ENCODE measurements at places on chromosomes 12 and 14.
A peak's percentile ranks its signal among the peaks of the same experiment; 100 is the strongest.

DNA sequence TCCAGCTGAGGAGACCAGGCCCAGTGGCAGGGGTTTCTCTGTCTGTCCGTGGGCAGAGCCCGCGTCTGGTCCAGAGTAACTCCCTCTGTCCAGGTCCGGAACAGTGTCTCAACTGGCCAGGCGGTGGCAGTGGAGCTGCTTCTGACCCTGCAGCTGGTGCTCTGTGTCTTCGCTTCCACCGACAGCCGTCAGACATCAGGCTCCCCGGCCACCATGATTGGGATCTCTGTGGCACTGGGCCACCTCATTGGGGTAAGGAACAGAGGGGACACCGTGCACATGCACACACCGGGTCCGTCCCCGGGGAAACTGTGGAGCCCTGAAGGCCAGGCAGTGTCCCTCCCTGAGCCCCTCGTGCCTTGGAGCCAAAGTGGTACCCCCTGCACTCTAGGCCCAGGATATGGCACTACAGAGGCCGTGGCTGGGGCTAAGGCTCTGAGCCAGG lies 1.5 kb downstream of the AQP6 start:
- H3K4me3 ChIP-seq = no peak overlapping the region
- DNase-seq = peak; percentile 64
- peaks cover 33% of the 10 kb centered on the region for H3K27me3 ChIP-seq
- H3K36me3 ChIP-seq = no peaks in the 10 kb centered on the region
- H3K4me1 ChIP-seq = no peaks in the 10 kb centered on the region

DNA sequence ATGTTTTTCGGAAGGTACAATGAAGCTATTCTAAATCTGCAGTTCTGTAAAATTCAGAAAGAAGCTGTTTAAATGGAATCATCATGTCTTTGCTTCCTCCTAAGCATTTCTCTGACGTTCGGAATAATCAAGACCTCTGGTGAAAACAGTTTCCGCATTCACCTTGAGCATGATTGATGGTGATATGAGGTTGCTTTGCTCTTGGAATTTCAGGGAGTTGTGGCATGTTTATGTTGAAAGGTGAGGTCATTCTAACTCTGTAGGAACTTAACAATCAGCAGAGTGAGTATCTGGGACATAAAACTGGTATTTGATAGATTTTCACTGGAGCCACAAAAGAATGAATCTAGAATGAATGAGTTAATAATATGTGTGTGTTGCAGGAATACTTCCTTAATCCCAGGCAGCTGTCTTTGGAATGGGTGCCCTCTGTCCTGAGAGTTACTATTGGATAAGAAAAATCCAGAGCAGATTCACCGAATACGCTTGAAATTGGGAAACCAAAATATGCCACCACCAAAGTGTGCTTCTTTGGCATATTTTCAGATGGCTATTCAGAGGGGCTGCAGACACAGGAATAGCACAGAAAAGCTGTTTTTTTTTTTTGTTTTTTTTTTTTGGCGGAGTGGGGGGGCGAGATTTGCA lies 599.1 kb downstream of the CCER1 start:
- H3K4me1 ChIP-seq = no peaks in the 10 kb centered on the region
- no peaks in the 10 kb centered on the region for H3K27me3 ChIP-seq
- no peaks in the 10 kb centered on the region for H3K36me3 ChIP-seq

DNA sequence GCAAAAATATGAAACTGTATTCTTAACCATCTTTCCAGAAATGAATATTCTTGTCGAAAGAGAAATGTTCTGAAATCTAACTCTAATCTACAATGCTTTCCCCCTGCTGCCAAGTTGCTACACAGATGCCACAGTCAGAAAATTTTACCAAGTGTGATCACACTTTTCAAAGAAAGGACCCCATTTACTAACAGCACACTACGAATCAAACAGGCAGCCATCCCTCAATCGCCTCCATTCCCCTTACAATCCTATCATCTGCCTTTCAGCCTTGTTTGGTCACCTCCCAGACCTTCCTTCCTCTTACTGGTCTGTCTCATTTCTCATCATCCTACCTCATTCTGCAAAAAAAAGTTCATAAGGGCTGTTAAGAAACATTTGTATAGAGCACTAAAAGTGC lies 190.1 kb downstream of the MED13L start:
- H3K4me3 ChIP-seq = no peak overlapping the region
- peaks cover 3% of the 10 kb centered on the region for H3K4me1 ChIP-seq
- no peaks in the 10 kb centered on the region for H3K27me3 ChIP-seq
- H3K36me3 ChIP-seq = no peaks in the 10 kb centered on the region

- no peak for DNase-seq
- 0 out of 2 replicates have a peak, but pooled peaks cover 1% of the 10 kb centered on the region for H3K4me1 ChIP-seq
- H3K27me3 ChIP-seq = no peaks in the 10 kb centered on the region
- H3K27ac ChIP-seq = no peak overlapping the region
- no peak overlapping the region for H3K4me3 ChIP-seq
These were observed 76.9 kb downstream of the ESR2 start for GRCh38 chr14:64217308-64217707.
